Breast epithelium (tissue), 4 donors: ENCODE measurements at places on chromosomes 11 and 22. TPM values are rescaled to one million over a fixed set of nuclear protein-coding genes. Genes with fewer than 3 reads are reported as not detected.

BLID gene
- 2.4 TPM for total RNA-seq

SLC17A6 gene
- total RNA-seq = not detected

LARGE1 gene
- total RNA-seq = 23.6 TPM

ASPHD2 gene
- 0.64 TPM for total RNA-seq

FAM111A gene
- total RNA-seq = 48.0 TPM

SLC22A6 gene
- total RNA-seq = not detected

KDELR3 gene
- 18.0 TPM for total RNA-seq

PGA4 gene
- 1.8 TPM for total RNA-seq

PRR5L gene
- total RNA-seq = 5.6 TPM

PLAAT4 gene
- 13.9 TPM for total RNA-seq

DNA sequence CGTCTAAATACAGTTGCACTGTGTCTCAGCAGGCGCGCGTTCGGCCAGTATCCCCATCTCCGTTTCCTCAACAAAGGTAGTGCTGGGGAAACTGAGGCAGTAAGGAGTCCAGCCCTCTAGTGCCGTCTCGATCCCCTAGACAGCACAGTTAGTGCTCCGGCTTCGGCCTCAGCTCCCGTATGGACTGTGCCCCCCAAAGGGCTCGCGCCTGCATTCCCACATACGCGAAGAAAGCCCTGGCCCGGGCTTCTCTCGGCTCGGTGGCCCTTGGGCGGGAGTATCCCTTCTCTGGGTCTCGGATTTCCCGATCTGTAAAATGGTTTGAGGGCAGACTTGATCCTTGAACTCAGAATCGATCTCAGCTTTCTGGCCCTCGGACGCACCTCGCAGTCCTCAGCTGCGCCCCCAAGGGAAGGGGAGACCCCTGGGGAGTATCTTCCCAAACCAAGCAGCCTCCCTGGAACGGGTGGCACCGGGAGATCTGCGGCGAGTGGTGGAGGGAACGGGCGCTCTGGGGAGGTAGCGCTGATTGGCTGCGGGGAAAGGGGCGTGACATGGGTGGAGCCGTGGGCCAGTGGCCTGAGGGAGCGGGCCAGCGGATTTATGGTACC lies 759 bp upstream of the PEX16 start:
- H3K27ac ChIP-seq = peak overlapping the region; percentile 93
- peaks cover 9% of the 10 kb centered on the region for H3K36me3 ChIP-seq
- no peaks in the 10 kb centered on the region for H3K4me1 ChIP-seq
- H3K27me3 ChIP-seq = no peaks in the 10 kb centered on the region
- peak overlapping the region; percentile 100 for H3K4me3 ChIP-seq

DNA sequence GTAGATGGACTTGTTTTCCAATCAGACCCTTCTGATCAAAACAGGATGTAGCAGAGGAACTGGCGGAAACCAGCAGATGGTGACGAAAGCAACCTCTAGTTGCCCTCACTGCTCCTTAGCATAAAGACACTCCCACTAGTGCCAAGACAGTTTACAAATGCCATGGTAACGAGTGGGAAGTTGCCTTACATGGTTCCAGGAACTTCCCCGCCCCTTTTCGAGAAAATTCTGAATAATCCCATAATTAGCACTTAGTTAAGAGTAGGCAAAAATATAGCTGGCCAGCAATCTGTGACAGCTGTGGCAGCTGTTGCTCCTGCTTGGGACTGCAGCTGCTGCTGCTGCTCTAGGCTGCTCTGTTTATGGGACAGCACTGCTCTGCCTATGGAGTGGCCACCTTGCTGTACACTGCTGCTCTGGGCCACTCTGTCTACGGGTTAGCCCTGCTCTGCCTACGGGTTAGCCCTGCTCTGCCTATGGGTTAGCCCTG lies 33.4 kb upstream of the SORL1 start:
- H3K4me1 ChIP-seq = no peaks in the 10 kb centered on the region
- DNase-seq = no peak
- no peaks in the 10 kb centered on the region for H3K27me3 ChIP-seq
- no peaks in the 10 kb centered on the region for H3K36me3 ChIP-seq
- no peak overlapping the region for H3K27ac ChIP-seq
- no peak overlapping the region for H3K4me3 ChIP-seq

GRCh38 chr22:30955153-30955552 lies 13.4 kb downstream of the MORC2 start:
- no peaks in the 10 kb centered on the region for H3K4me1 ChIP-seq
- H3K27me3 ChIP-seq = no peaks in the 10 kb centered on the region
- DNase-seq = no peak
- no peaks in the 10 kb centered on the region for H3K36me3 ChIP-seq
- H3K27ac ChIP-seq = no peak overlapping the region

DNA sequence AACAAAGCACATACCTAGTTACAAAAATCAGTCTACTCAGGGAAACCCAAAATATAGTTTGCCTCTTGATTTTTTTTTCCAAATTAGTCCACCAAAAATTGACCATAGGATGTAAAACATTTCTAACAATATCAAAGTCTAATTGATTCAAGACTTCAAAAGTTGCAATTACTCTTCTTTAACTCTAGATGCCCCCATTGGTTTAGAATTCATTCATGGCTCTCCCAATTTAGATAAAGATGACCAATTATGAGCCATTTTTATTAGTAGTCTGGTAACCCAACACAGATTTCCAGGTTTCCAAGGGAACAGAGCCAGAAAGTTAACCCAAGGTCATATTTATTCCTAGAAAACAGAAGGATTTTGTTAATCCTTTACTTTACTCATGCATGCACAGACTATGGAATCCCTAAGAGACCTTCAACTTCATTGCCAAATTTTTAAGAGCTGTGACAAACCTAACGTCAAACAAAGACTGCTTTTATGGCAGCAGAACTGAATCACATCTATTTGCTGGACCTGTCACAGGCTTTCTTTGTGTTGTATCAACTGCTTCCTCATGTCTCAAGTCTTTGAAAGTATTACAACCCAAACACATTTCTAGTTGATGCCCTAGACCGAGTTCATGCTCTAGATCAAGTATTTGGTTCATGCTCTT lies 55.3 kb downstream of the C22orf42 start:
- DNase-seq = no peak
- H3K36me3 ChIP-seq = no peaks in the 10 kb centered on the region
- no peaks in the 10 kb centered on the region for H3K4me1 ChIP-seq
- H3K4me3 ChIP-seq = no peak overlapping the region

DNA sequence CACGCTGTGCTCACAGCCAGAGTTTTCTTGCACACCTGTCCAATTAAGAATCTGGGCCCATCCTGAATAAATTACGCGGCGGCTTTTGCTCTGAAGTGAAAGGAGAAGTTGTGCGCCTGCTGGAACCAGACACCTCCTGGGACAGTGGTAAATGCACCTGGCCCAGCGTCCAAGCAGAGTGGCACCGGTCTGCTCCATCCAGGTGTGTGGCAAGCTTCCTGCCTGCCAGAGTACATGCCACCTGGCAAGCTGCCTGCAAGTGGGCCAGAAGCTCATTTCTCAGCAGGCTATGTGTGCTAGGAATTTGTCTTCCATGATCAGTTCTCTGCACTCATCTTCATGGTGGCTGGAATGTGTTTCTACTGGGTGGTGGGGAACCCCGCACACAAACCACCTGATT lies 660.6 kb downstream of the ETS1 start:
- no peaks in the 10 kb centered on the region for H3K27me3 ChIP-seq
- H3K4me3 ChIP-seq = no peak overlapping the region
- no peaks in the 10 kb centered on the region for H3K4me1 ChIP-seq
- DNase-seq = no peak

- no peak overlapping the region for H3K27ac ChIP-seq
- no peak for DNase-seq
- H3K36me3 ChIP-seq = no peaks in the 10 kb centered on the region
- H3K27me3 ChIP-seq = no peaks in the 10 kb centered on the region
- H3K4me1 ChIP-seq = no peaks in the 10 kb centered on the region
- H3K4me3 ChIP-seq = no peak overlapping the region
Observed at GRCh38 chr11:16799221-16799620, 60.8 kb downstream of the C11orf58 start.

GRCh38 chr11:2864901-2865300 lies 20.7 kb downstream of the CDKN1C start:
- H3K4me1 ChIP-seq = peaks cover 8% of the 10 kb centered on the region
- no peaks in the 10 kb centered on the region for H3K36me3 ChIP-seq
- no peak for DNase-seq
- no peak overlapping the region for H3K27ac ChIP-seq
- H3K27me3 ChIP-seq = peaks cover 3% of the 10 kb centered on the region
- H3K4me3 ChIP-seq = no peak overlapping the region

- H3K4me3 ChIP-seq = no peak overlapping the region
- peaks cover 19% of the 10 kb centered on the region for H3K4me1 ChIP-seq
- peaks cover 5% of the 10 kb centered on the region for H3K36me3 ChIP-seq
Observed at GRCh38 chr11:47414685-47415070, 6.3 kb downstream of the SLC39A13 start.

DNA sequence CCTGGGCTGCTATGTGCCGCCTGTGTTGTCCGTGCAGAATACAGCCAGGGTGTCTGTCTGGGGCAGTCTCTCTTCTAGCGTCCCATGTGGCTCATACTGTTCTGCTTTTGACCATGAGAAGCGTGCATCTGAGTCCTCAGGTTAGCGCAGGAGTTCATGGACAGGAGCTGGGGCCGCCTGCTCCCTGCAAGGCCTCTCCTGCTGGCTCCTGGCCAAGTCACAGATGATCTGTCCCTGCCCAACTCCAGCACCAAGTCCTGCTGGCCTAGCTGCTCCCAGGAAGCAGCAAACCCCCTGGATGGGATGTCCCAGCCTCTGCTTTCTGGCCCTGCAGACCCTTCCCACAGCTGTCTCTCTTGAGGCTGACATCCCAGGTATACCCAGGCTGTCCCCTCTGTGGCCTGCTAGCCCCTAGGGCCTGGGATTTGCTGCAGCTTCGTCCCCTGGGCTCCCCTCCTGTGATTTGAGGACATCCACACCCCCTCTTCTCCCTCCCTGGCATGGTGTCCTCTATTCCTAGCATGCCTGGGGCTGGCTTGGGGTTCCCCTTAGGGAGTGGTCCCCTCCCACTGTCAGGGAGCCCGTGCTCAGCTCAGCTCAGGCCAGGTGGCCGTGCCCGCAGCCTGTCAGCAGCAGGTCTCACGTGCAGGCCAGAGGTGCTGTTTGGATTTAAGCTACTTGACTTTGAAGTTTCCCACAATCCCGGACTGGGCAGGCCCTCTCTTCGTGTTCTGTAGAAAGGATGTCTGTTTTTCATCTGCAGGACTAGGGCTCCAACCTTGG lies 17.8 kb downstream of the PRR5 start:
- no peaks in the 10 kb centered on the region for H3K4me1 ChIP-seq
- H3K27me3 ChIP-seq = no peaks in the 10 kb centered on the region
- no peak overlapping the region for H3K27ac ChIP-seq
- H3K36me3 ChIP-seq = no peaks in the 10 kb centered on the region

DNA sequence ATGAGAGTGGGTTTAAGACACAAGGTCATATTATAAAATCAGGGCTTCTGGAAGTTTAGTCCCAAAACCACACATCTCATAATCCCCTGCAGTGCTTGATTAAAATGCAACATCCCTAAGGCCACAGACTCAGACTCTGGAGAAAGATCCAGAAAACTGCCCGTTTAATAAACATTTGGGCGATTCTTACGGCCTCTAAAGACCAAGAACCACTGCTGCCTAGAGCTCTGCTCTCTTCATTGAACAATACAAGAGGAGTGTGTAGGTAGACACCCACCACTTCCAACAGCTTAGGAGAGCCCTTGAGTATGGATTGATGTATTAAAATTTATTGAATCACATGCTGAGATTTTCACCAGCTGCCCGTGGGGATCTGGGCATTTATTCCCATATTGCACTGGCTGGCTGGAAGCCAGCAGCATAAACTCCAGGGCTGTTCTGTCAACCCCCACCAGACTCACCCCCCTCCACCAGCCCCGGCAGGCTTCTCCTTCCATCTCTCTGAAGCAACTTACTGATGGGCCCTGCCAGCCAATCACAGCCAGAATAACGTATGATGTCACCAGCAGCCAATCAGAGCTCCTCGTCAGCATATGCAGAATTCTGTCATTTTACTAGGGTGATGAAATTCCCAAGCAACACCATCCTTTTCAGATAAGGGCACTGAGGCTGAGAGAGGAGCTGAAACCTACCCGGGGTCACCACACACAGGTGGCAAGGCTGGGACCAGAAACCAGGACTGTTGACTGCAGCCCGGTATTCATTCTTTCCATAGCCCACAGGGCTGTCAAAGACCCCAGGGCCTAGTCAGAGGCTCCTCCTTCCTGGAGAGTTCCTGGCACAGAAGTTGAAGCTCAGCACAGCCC lies 749 bp upstream of the BEST1 start:
- no peaks in the 10 kb centered on the region for H3K36me3 ChIP-seq
- peak overlapping the region; percentile 9 for H3K27ac ChIP-seq
- H3K27me3 ChIP-seq = no peaks in the 10 kb centered on the region
- no peaks in the 10 kb centered on the region for H3K4me1 ChIP-seq

- DNase-seq = no peak
- H3K4me3 ChIP-seq = no peak overlapping the region
- no peaks in the 10 kb centered on the region for H3K27me3 ChIP-seq
Observed at GRCh38 chr11:11806586-11806985, 35.2 kb upstream of the USP47 start.

DNA sequence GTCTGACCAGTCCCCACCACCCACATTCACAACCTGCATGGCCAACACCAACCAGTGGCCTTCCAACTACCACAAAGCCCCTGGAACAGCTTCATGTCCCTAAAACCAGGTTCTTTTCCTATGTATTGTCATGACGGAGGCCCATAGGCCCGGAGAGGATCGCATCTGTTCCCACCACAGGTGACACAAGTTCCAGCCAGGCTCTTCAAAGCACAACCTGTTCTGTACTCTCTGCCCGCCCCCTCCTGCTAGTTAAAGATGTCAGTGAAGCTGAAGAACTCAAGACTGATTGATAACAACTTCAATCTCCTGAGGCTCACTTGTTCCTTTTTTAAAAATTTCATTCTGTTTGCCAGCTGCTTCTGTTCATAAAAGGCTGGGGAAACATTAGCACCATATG lies 121.1 kb upstream of the GUCY1A2 start:
- H3K27me3 ChIP-seq = no peaks in the 10 kb centered on the region
- no peak overlapping the region for H3K4me3 ChIP-seq
- no peaks in the 10 kb centered on the region for H3K36me3 ChIP-seq
- no peak overlapping the region for H3K27ac ChIP-seq
- H3K4me1 ChIP-seq = no peaks in the 10 kb centered on the region
- no peak for DNase-seq

GRCh38 chr11:656866-657265 lies 19.8 kb downstream of the DRD4 start:
- no peak for DNase-seq
- H3K4me3 ChIP-seq = no peak overlapping the region
- no peak overlapping the region for H3K27ac ChIP-seq
- no peaks in the 10 kb centered on the region for H3K4me1 ChIP-seq
- no peaks in the 10 kb centered on the region for H3K27me3 ChIP-seq
